ENCODE measurements at places on chromosomes 5 and 9.

DNA sequence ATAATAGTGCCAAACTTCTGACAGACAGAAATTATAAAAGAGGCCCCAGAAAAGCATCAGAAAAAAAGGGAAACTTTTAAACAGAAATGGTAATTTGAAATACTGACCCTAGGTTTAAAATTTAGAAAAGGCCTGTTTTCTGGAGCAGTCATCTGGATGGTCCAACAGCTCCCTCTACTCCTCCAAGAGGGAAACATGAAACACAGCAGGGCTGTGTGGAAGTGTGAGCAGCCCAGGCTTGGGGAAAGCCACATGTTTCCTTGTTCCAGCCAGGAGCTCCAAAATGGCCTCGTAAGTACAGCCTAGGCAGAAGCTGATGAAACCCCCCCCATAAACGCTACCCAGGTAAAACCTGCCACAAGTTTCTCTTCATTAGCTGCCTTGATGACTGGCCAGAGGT is 499.3 kb upstream of the ADAMTS16 start:
- no peak for DNase-seq

GRCh38 chr9:129341171-129341986 is 163.3 kb upstream of the IER5L start:
- no peak for DNase-seq

DNA sequence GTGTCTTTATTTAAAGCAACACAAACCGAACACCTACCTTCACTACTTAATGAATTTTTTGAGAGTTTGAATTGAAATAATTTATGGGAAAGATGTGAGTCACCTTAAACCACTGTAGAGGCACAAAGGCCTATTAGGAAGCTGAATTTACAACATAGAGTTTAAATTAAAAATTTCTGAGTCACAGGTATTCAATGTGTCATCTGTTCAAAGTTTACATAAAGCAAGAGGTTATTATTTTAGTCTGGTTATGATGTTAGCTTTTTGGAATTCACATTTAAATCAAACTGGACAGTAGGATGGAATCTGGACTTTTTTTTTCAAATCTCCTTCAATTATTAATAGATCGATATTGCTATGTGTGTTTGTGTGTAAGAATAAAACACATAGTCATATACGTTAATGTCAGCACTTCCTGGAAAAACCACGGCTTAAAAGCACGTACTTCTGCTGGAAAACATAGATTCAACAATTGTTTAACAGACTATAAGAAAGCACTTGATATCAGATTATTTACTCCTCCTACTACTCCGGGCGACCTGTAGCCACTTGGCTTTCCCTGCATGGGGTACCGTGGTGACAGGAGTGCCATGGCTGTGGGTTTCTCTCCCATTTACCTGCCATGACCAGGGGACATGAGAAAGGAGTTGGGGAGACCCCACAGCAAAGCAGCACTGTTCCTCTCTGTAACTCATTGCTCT is 638.6 kb downstream of the SEMA5A start:
- DNase-seq, result no peak

- DNase-seq, result no peak
These were observed 17.1 kb downstream of the APBA1 start for GRCh38 chr9:69655065-69655464.

DNA sequence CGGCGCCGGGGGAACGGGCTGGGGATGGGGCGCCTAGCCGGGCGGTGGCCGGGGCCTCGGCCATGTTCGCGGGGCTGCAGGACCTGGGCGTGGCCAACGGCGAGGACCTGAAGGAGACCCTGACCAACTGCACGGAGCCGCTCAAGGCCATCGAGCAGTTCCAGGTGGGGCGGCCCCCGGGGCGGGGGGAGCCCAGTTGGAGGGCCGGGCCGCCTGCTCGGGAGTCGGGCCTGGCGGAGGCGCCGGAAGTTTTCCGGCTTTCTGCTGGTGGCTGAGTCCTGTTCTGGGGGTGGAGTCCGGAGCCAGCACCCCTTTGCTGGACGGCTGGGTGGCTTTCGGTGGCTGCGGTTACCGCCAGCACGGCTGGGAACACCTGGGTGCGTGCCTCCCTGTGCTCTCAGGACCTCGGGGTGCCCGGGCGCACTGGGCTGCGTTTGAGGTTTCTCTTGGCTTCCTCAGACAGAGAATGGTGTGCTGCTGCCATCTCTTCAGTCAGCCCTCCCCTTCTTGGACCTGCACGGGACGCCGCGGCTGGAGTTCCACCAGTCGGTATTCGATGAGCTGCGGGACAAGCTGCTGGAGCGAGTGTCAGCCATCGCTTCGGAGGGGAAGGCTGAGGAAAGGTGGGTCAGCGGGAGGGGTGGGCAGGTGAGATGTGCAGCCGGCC is 454 bp downstream of the NELFB start:
- peak; percentile 66 for DNase-seq

- DNase-seq, result no peak
These were observed 9.0 kb upstream of the SETD9 start for GRCh38 chr5:56900395-56900794.

- DNase-seq, result no peak
These were observed 36.8 kb upstream of the CDH6 start for GRCh38 chr5:31156631-31157160.

DNA sequence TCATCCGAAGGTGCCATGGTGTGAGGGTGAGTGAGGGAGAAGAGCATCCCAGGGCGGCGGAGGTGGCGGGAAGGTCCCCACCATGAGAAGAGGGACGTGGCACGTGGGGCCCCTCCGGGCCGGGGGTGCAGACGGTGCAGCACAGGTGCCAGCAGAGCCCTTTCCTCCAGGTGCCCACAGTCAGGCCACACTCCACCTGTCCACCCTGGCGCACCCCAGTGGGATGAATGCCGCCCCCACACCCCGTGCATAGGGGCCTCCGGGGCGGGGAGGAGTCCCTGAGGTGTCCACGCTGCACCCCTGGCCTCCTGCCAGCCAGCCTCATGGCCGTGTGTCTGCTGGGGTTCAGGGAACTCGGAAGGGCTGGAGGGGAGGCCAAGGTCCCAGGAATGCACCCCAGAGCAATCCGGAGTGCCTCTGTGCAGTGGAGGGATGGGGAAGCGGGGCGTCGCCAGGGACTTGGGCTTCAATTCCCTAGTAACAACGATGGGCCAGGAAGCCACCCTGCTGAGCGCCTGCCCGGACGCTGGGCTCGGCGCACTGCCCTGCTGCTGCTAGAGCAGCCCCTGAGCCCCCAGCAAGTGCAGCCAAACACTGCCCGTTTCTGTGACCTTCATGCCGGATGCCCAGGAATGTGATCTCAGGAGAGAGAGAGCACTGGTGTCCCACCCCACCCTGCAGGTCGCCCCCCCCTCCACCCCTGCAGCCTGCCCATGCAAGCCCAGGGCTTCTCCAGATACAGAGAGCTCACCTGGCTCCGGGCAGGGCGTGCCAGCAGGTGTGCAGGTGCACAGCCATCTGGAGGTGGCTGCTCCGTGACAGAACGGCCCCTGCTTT is 8.8 kb upstream of the NACC2 start:
- DNase-seq, result no peak

- DNase-seq, result no peak
These were observed 85.9 kb upstream of the FAM120A start for GRCh38 chr9:93365427-93366118.

GRCh38 chr5:43255704-43256103 is 57.5 kb downstream of the HMGCS1 start:
- DNase-seq, result no peak

GRCh38 chr5:44257653-44258365 is 131.4 kb downstream of the FGF10 start:
- DNase-seq, result no peak

GRCh38 chr9:130217838-130218237 is 45.6 kb downstream of the NCS1 start:
- no peak for DNase-seq

GRCh38 chr5:60841361-60841760 is 2.7 kb downstream of the ELOVL7 start:
- DNase-seq, result no peak

DNA sequence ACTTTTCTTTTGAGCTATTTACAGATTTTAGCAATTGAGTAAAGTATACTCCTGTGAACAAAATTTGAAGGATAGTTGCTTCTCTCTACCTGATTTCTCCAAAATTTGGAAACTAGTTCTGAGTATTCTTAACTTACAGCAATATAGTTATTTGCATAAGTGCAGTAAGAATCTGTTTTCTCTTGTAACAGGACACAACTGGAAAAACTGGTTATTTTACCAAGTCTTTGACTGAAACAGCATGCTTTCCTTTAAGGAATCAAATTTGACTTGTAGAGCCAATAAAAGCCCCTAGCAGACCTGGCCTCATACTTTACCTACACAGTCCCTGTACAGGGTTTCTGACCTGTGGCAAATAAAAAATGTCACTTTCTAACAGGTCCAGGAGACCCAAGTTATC is 301.9 kb upstream of the POU5F2 start:
- no peak for DNase-seq
